ENCODE measurements at places on chromosomes 12 and 14.

GRCh38 chr12:121889274-121889624 is 659 bp downstream of the PSMD9 start:
- DNase-seq = no peak

- DNase-seq = no peak
These were observed 33.5 kb downstream of the PYGL start for GRCh38 chr14:50910495-50911420.

DNA sequence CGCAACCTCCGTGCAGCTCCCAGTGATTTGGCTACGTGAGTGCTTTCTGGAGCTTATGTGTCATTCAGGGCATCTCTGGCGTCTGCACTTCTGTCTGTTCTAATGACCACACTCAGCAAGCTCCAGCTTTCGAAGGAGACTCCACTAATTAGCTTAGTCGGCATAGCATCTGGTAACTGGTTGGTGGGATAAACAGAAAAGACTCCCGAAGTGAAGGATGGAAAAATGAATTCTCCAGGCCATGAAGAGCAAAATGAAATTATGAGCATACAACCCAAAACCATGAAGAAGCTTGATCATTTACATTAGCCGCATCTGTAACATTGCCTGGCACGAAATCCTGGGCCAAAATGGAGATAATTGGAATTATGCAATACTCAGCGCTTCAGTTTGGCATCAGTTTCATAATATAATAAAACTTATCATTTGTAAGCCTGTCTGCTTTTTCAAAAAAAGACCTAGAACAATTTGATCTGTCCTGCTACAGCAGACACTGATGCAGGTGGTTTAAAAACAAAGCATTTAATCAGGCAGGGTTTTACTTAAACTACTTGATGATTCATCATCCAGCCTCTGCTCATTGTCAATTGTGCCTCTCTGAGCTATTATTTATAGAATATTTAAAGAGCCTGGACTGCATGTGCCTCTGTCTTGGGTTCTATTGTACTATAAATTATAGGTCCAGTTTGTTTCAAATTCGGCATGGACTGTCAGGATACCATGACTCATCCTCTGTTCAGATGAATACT is 87.4 kb downstream of the SYT1 start:
- DNase-seq = no peak

DNA sequence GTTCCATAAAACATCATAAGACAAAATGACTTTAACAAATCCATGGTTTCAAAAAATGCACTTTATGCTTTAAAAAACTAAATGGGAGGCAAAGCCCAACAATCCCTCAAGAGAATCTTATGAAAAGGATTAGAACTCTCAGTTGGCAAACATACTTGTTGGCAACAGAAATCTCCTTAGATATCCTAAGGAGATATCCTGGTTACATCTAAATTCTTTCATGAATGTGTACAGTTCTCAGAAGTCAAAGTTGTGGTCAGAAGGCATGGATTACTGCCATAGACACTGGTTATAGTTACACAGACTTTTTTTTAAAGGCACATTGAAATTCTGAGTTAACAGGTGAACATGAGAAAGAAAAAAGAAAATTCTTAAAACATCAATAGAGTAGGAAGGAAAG is 17.5 kb upstream of the ISM2 start:
- no peak for DNase-seq

- DNase-seq = no peak
These were observed 1.7 kb downstream of the LMBR1L start for GRCh38 chr12:49108958-49109404.

DNA sequence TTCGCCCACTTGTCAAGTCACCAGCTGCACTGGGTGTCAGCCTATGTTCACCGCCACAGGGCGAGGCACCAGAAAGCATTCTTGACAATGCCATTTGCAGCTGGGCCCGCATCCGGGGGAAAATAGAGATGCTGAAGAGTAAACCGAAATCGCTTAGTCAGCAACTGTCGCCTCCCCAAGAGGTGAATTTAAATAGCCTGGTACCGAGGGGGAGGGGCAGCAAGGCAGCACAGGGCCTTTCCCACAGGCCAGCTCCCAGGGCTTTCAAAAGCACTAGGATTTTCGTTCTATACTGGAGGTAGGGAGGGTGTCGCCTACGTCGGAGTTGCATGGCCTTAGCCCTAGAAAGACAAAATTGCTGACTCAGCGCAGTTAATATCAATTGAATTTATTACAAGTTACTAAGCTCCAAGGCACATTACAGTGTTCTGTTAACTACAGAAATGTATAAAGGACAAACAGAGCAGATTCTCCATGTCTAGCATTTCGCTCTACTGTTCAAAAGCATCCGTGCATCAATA is 4.3 kb downstream of the IRF2BPL start:
- no peak for DNase-seq

DNA sequence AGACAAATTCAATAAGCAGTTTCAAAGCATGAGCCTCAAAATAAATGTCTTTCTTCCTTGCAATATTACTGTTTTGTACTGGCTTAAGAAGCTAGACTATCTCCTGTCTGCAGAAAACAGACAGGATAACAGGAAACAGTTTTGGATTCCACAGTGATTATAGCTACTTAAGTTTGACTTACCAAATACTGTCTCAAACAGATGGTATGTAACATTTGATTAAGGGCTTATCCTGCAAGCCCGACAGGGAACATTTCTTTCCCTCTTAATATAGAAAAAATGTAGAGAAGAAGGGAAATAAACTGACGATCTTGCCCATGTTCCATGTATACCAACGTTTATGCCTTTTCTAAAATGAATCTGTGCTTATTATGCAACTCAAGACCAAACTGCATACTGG is 179.9 kb upstream of the EEA1 start:
- DNase-seq = no peak

- DNase-seq = no peak
These were observed 30.5 kb upstream of the CSRP2 start for GRCh38 chr12:76909290-76909689.

- DNase-seq = no peak
These were observed 112.2 kb downstream of the SMOC1 start for GRCh38 chr14:69991422-69991821.

GRCh38 chr12:60421741-60422140 is 825.9 kb downstream of the SLC16A7 start:
- no peak for DNase-seq

DNA sequence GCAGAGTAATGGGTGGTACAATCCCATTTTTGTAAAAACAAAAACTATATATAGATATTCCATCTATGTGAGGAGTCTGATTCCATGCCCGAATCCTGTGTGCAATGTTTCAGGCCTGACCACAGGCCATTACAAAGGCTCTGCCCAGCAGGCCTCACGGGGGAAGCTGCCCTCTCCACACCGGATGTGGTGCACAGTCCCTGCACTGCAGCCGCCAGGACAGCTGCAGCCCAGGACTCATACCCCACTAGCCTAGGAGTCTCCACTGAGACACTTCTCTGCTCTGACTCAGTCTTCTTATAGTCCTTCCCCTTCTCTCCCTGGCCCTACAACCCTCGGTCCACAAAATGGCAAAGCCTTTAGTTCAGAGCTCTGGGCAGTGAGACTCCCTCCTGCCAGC is 190.4 kb downstream of the PPM1H start:
- no peak for DNase-seq

DNA sequence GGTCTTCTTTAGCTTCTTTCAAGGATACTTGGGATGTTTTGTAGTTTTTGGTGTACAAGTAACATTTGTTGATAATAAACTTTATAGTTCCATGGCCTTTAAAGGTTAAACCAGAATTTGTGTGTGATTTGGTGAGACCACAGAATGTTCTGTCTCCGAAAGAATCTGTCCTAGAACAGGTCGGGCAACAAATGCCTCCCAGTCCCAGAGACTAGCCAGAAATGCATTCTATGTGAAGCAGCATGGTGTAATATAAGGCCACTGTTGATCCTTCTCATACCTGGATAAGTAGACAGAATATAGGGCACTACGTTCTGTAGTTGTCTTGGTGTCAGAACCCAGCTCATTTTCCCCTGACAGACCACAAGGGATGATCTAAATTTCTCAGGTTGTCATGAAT is 10.0 kb downstream of the STYK1 start:
- DNase-seq = no peak

DNA sequence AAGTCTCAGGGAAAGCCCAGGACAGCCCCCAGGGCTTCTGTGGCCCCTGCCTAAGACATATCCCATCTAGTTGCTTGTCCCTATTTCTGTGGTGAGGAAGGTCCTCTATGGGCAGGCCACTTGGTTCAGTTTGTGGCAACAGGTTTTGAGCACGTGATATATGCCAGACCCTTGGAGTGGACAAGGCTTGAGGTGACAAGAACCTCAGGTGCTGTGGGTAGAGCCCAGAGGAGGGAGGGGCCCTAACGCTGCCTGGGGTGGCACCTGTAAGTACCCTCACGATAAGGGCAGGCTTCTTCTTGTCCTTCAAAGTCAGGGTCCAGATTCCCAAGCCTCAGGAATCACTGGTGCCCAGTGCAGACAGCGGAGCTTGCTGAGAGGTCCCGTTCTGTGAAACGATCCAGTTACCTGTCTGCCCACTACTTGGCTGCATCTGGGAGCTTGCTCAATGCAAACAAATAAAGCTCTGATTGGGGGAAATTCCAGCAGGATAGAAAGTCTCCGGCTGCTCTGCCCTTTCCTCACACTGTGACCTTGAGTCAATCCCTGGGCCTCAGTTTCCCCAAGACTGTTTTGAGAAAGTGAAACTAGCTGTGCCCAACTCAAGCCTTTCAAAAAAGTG is 47.7 kb upstream of the FAM181A start:
- DNase-seq = no peak

DNA sequence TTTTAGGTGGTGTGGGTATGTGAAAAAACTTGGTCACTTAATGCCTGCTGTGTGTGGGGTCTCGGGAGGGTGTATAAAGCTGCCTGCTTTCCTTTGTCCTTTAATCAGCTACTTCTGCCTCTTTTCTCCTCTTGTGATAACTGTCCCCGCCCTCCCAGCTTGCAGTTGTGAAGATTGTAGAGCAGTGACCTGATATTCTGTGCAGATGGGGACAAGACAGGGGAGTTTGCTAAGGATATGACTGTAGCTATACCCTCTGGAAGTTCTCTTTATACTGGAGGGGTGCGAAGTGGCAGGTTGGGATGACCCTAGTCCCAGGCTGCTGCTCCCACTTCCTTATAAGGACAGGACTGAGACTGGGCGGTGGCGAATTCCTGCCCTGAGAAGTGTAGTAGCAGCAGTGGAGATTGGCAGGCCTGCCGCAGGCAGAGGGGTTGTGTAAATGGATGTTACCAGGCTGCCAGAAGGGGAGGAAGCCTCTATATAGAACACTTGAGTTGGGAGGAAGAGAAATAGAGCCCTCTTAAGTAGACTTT is 835 bp downstream of the MYL6 start:
- no peak for DNase-seq

GRCh38 chr14:20630340-20631022 is 11.0 kb downstream of the OR6S1 start:
- peak; percentile 55 for DNase-seq

DNA sequence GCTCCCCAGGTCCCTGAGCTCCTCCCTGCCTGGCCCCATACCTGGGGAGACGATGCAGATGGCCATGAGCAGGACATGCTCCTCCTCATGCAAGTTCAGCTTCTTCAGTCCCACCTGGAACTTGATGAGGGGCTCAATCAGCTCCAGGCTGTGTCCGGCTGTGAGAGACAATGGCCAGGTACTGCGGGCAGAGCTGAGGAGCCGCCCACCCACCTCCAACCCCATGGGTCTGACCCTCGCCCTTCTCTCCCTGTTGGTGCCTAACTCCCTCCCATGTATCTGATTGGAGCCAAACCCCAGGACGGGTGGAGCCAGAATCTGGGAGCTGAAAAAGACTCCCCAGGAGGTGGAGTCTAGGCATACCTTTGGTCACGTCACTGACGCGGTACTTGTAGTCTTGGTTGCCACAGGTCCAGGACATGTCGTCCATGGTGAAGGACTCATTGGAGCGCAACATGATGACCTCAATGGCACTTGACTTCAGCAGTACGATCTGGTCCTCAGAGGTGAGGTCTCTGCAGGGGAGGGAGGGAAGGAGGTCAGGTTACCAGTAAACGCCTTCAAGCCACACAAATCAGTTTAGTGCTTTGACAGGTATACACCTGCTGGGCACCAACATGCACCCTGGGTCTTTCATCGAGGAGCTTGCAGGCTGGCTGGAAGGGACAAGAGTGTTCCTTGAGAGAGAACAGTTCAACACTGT is 26.7 kb upstream of the HDAC7 start:
- DNase-seq = no peak

- DNase-seq = no peak
These were observed 72.7 kb downstream of the DYRK2 start for GRCh38 chr12:67721248-67721647.

- no peak for DNase-seq
These were observed 783.0 kb downstream of the TMEM121 start for GRCh38 chr14:106309423-106309822.

DNA sequence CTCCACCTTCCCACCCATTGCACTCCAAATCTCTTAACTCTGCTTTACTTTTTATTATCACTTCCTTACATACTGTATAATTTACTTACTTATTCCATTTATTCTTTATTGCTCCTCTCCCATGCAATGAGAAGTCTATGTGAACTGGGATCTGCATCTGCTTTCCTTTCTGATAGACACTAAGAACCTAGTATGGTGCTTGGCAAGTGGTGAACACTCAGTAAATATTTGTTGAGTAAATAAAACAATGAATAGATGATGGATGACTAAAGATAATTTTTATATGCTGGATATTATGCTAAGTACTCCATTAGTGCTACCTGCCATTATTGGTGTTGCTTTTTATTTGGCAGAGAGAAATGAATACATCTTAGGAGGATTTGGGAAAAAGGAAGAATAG is 151.0 kb downstream of the TPH2 start:
- DNase-seq = no peak

DNA sequence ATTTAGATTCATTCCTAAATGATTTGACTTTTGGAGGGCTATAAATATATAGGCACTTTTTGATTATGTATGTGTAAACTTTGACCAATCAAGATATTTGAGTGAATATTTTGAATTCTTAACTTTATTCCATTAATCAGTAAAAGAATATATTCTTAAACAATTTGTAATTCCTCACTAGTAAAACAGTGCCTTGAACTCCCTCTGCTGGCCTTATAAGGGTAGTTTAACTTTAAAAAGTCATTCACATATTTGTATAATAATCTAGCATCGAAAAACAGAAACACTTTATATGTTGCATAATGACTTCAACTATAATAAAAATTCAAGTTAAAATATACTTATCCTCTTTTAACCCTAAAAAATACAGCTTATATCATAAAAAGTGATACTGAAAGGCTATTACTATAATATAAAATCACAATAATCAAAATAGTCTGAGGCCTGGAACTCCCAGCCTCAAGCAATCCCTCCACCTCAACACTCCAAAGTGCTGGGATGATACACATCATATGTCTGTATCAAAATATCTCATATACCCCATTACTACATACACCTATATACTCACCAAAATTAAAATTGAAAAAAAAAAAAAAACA is 31.2 kb downstream of the CCDC59 start:
- peak; percentile 27 for DNase-seq

DNA sequence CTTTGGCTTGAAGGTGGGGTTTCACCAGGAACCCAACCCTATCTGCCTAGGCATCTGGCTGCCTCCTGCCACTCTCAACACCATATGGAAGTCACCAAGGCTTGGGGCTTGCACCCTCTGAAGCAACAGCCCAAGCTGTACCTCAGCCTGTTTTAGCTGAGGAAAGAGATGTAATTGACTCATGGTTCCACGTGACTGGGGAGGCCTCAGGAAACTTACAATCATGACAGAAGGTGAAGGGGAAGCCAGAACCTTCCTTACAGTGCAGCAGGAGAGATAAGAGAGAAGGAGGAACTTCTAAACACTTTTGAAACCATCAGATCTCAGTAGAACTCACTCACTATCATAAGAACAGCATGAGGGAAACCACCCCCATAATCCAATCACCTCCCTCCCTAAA is 26.9 kb downstream of the GLIPR1L1 start:
- no peak for DNase-seq

Data from NCI-H1694 (cell line).